ENCODE measurements at places on chromosomes 4 and X.

GRCh38 chr4:124067046-124067445 is 645.5 kb downstream of the ANKRD50 start:
- no peak for DNase-seq

DNA sequence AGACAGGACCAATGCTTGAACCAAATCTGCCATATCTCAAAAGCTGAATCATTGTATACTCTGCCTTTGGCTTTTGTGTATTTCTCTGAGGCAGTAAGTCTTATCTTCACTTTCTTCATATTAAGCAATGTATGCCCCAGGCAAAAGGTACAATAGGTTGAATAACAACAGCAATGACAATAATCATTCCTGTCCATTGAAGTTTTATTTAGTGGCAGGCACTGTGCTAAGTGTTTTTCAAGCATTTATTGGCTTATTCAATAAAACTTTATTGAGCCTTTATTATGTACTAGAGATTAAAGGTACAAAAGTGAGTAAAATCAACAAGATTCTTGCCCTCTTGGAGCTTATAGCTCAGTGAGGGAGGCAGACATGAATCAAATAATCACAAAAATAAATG is 8.2 kb upstream of the CASK start:
- DNase-seq, result no peak

- DNase-seq, result peak; percentile 23
These were observed 172.0 kb downstream of the PTTG2 start for GRCh38 chr4:38132107-38132673.

DNA sequence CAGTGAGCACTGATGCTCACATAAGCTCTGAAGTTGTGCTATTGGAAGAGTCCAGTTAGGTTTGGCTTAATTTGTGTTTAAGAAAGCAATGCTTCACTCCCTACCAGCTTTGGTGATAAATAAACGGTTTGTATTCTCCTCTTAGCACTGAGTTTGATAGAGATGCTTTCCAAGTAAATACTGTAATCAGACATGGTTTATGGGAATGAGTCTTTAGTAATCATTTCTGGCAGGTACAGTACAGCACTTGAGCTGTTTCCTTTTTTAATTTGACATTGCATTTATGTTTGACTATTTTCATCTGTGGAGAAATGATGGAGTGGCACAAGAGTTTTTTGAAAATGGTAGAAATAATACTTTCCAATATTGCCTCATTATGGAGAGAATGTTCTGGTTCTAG is 455.3 kb downstream of the ACTRT1 start:
- DNase-seq, result no peak

- DNase-seq, result no peak
These were observed 67.9 kb downstream of the TMLHE start for GRCh38 chrX:155544881-155545280.

DNA sequence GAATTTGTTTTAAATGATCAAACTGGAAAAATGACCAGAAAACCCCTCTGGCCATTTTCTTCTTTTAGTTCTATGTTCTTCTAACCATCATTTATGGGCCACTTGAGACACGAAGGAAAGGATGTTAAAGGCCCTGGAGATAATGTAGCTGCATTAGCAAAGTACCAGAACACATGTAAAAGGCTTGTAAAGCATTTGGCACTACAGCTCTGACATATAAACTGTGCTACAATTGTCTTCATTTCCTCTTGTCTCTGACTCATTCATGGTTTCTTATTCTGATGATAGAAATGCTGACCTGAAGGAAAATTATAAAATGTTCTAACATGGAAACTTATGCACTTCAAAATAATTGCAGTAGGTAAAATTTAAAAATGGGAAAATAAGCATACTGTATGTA is 388.7 kb downstream of the FAT4 start:
- DNase-seq, result no peak

DNA sequence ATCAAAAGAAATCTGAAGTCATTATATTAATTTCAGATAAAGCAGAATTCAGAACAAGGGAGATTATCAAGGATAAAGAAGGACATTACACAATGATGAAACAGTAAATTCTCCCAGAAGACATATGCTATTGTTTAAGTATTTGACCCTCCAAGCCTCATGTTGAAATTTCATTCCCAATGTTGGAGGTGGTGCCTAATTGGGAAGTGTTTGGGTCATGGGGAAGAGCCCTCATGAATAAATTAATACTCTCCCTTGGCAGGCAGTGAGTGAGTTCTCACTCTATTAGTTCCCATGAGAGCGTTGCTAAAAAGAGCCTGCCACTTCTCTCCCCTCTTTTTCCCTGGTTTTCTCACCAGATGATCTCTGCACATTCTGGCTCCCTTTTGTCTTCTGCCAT is 249.9 kb upstream of the GRIA3 start:
- DNase-seq, result no peak

DNA sequence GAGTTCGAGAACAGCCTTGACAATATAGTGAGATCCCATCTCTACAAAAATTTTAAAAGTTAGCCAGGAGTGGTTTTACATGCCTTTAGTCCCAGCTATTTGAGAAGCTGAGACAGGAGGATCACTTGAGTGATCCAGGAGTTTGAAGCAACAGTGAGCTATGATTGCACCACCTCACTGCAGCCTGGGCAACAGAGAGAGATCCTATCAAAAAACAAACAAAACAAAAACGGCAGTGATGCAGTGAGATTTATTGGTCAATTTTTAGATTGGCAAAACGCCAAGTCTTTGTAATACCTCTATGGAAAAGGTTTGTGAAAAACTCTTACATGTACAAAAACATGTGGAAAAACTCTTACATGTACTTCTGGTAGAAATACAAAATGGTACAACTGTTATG is 91.3 kb downstream of the PTPN13 start:
- DNase-seq, result no peak

- DNase-seq, result no peak
These were observed 2054.9 kb downstream of the PCDH7 start for GRCh38 chr4:32775049-32775448.

GRCh38 chr4:99059550-99059949 is 29.0 kb downstream of the ADH5 start:
- no peak for DNase-seq

- no peak for DNase-seq
These were observed 113.0 kb downstream of the NHS start for GRCh38 chrX:17488036-17488435.

DNA sequence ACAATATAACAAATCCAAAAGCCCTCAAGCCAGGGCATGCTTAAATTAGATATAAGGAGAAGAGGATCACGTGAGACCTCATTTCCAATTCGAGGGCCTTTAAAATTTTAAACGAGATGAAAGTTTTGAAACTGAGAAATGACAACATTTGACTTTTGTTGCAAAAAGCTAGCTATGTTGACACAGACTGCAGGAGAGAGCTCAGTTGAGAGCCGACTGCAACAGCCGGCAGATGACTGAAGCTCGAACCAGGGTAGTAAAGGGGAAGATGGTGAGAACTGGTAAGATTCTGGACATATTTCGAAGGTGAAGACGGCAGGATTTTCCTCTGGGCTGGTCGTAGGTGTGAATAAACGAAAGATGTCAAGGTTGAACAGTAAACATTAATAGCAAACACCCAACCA is 773 bp downstream of the PRMT9 start:
- no peak for DNase-seq

DNA sequence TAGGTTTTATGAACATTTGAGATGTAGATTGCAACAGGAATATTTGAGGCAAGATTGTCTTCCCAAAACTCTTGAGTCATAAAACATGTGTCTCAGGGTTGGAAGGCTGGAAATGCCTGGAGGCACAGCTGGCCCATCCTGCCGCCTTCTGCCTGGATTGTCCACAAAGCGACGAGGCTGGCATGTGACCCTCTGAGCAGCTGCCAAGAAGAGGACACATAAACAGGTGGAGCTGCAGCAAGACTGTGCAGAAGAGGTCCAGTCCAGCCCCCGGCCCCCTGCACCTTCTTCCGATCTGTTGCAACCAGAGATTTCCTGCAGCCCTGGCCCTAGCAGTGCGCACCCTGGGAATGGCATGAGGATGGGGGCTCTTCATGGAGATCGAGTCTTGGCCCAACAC is 101.9 kb upstream of the BCOR start:
- no peak for DNase-seq

DNA sequence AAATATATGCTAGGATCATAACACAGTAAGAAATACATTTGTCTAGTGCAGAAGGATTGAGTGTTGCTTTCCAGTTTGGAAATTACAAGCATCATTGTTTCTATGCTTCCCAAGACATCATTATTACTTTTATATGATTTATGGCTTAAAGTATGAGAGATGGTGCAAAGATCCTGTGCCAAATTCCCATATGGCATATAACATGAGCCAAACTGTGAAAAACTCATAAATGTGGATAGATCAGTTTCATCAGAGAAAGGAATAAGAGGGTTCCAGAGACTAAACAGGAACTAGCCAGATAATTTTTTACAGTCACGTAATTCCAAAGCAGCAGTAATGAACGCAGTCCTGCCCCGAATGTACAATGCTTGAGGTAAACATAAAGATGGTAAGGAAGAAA is 126.3 kb downstream of the PRDM5 start:
- no peak for DNase-seq

- no peak for DNase-seq
These were observed 13.4 kb downstream of the SLC10A7 start for GRCh38 chr4:146508229-146508939.

GRCh38 chr4:38531141-38531727 is 132.8 kb upstream of the KLF3 start:
- no peak for DNase-seq

DNA sequence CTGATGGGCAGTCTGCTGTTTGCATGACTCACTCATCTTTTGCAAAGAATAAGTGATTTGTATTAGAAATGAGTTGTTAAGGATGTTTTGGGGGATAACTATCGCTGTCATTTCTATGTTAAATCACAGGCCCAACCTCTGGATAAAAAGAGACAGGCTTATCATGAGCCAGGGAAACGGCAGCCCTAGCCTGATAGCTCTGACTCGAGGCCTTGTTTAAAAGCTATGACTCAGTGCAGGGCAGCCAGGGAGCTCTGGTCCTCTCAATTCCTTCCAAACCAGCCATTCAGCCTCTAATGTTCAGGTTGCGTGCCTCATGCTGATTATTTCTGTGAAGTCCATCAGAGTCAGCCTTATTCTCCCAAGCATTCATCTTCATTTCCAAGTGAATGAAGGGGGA is 305.9 kb upstream of the HAND2 start:
- DNase-seq, result no peak

DNA sequence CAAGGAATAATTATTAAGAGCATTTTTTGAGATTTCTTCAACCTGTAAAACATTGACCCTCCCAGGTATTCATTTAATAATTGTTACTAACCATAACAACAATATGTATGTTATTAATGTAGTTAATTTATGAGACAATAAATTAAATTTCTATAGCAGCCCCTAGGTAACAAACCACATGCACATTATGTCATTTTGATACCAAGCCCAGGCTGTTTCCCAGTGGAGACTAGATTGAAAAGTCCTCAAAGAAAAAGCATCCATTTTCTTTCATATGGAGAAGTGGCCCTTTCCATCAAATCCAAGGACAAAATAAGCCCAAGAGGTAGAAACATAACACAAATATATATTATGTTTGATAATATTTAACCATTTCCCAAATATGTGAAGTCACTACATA is 104.3 kb upstream of the GK2 start:
- DNase-seq, result no peak

DNA sequence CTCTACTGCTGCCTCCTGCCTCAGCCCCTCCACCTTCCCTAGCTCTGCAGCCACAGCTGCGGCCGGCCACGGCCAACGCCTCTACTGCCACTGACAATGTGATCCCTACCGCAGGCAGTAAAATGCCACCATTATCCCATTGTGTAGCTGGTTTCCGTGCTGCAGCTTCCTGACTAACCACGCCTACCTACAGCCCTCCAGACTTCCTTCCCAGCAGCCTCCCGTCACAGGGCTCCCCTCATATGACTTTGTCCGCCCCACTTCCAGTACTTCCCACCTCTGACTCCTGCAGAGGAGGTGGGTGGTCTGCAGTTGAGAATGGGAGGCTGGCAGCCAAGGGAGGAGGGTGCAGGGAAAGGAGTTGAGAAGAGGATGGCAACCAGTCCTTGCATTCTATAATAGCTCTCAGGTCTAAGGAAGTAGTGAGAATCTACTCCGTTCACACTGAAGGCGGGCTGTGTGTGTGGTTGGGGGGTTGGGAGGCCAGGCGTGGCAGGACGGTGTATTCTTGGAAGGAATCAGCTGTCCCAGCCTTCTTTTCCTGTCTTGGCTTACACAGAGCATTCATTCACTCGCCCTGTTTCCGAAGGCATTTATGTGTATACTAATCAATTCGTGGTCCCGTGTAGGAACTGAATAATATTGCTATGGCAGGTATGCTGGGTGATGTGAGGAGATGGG is 33.1 kb upstream of the USP51 start:
- DNase-seq, result no peak

GRCh38 chrX:79477691-79478090 is 110.6 kb upstream of the ITM2A start:
- no peak for DNase-seq

DNA sequence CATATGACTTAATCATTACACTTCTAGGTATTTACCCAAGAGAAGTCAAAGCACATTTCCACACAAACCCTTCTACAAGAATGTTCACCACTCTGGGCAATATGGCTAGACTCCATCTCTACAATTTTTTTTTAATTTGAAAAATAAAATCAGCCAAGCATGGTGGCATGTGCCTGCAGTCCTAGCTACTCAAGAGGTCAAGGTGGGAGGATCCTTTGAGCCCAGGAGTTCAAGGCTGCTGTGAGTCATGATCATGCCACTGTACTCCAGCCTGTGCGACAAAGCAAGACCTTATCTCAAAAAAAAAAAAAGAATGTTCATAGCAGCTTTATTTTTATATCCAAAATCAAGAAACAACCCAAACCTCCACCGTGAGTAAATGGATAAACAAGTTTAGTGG is 70.3 kb upstream of the MBNL3 start:
- DNase-seq, result no peak

DNA sequence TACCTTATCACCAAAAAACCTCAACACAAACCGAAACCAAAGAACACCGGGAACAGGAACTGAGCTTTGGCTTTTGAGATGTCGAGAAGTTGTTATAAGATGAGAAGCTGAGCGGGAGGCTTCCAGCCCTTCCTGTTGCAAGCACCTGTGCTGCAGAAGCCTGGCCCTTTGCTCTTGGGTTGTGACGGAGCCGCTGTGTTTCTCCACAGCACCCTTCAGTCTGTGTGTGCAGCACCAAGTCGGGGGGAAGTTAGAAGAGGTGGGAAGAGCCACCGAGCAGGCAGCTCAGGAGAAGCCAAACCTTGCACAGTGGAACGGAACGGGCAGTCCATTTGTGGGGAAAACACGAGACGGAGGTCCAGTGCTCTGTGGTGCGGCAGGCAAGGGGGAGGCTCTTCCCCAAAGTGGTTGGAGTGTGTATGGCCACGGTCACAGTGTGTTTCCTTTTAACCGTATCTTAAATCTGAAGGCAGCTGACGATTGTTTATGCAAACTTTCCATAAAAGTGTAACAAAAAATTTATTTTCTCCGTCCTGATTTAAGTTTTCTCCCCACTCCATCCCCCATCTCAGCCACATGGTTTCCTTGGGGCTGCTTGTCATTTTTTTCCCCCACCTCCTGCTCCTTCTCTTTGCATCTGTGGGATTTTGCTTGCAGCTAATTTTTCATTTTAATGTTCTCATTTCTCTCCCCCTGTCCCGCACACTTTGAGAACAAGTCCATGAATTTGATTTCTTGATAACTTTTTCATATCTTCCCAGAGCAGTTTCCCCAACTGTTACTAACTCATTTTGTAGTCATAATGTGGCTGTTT is 123.7 kb downstream of the STOX2 start:
- no peak for DNase-seq
